ENCODE measurements at places on chromosomes 16 and 17. TPM values are rescaled to one million over a fixed set of nuclear protein-coding genes. Genes with fewer than 3 reads are reported as not detected.
A peak's percentile ranks its signal among the peaks of the same experiment; 100 is the strongest.

DNA sequence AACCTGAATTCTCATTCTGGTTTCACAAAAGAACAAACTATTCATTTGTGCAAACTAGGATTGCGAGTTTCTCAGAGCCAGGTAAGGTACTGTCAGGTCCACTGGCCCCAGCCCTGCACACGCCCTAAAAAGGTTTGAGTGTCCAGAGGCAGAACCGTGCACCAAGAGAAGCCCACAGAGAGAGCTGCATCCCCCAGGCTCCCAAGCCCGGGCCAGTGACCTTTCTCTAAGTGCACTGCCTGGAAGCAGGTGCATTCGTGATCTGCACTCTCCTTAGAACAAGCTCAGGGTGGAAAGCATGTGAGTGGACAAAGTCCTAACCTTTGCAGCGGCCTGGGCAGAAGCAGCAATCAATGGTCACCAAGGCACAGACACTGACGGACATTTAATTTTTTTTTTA lies 26.8 kb downstream of the MEAK7 start:
- no peaks in the 10 kb centered on the region for H3K4me1 ChIP-seq
- no peak overlapping the region for H3K4me3 ChIP-seq
- no peak overlapping the region for H3K27ac ChIP-seq
- no peak for DNase-seq

Gene FBXW10
- total RNA-seq = not detected

- H3K36me3 ChIP-seq = peaks cover 8% of the 10 kb centered on the region
- no peaks in the 10 kb centered on the region for H3K4me1 ChIP-seq
- no peaks in the 10 kb centered on the region for H3K27me3 ChIP-seq
- no peak overlapping the region for H3K27ac ChIP-seq
Measured at GRCh38 chr17:9456330-9456729, 119.3 kb downstream of the STX8 start.

GRCh38 chr16:58507195-58507962 lies 7.4 kb downstream of the NDRG4 start:
- no peak for DNase-seq
- H3K27ac ChIP-seq = no peak overlapping the region
- H3K4me3 ChIP-seq = no peak overlapping the region

- H3K27ac ChIP-seq = peak overlapping the region; percentile 82
- no peak for DNase-seq
- H3K4me3 ChIP-seq = no peak overlapping the region
- peaks cover 2% of the 10 kb centered on the region for H3K4me1 ChIP-seq
Measured at GRCh38 chr16:19687279-19687678, 30.7 kb downstream of the KNOP1 start.

- no peaks in the 10 kb centered on the region for H3K36me3 ChIP-seq
- no peaks in the 10 kb centered on the region for H3K27me3 ChIP-seq
- H3K4me1 ChIP-seq = peaks cover 17% of the 10 kb centered on the region
- no peak overlapping the region for H3K27ac ChIP-seq
Measured at GRCh38 chr16:55144651-55145050, 179.4 kb upstream of the IRX6 start.

Gene CDH1
- 265 TPM for total RNA-seq

GRCh38 chr17:57599271-57600045 lies 145.6 kb downstream of the CCDC182 start:
- no peaks in the 10 kb centered on the region for H3K27me3 ChIP-seq
- no peak overlapping the region for H3K27ac ChIP-seq
- 0 out of 2 replicates have a peak, but pooled peaks cover 3% of the 10 kb centered on the region for H3K36me3 ChIP-seq
- H3K4me1 ChIP-seq = peaks cover 14% of the 10 kb centered on the region

- peaks cover 4% of the 10 kb centered on the region for H3K36me3 ChIP-seq
- no peak overlapping the region for H3K4me3 ChIP-seq
- H3K27me3 ChIP-seq = no peaks in the 10 kb centered on the region
- H3K27ac ChIP-seq = no peak overlapping the region
Measured at GRCh38 chr16:1357906-1358566, 6.3 kb downstream of the GNPTG start.

- H3K4me3 ChIP-seq = no peak overlapping the region
- no peak overlapping the region for H3K27ac ChIP-seq
- H3K36me3 ChIP-seq = no peaks in the 10 kb centered on the region
- H3K27me3 ChIP-seq = no peaks in the 10 kb centered on the region
Measured at GRCh38 chr17:9209347-9209746, 188.0 kb downstream of the NTN1 start.

- peaks cover 32% of the 10 kb centered on the region for H3K27me3 ChIP-seq
- no peak for DNase-seq
- H3K4me3 ChIP-seq = no peak overlapping the region
Measured at GRCh38 chr16:83579436-83579835, 228.3 kb upstream of the HSBP1 start.

- DNase-seq = peak; percentile 47
- H3K4me3 ChIP-seq = peak overlapping the region; percentile 53
- H3K27ac ChIP-seq = no peak overlapping the region
- peaks cover 98% of the 10 kb centered on the region for H3K27me3 ChIP-seq
- H3K36me3 ChIP-seq = no peaks in the 10 kb centered on the region
Measured at GRCh38 chr17:61402978-61403800, 3.5 kb downstream of the TBX2 start.

Gene ZPBP2
- not detected for total RNA-seq

- H3K4me3 ChIP-seq = no peak overlapping the region
- H3K27me3 ChIP-seq = no peaks in the 10 kb centered on the region
- peak; percentile 93 for DNase-seq
- no peaks in the 10 kb centered on the region for H3K36me3 ChIP-seq
Measured at GRCh38 chr16:11396241-11397048, 51.2 kb downstream of the RMI2 start.

- H3K4me3 ChIP-seq = no peak overlapping the region
- H3K4me1 ChIP-seq = peaks cover 7% of the 10 kb centered on the region
- H3K36me3 ChIP-seq = no peaks in the 10 kb centered on the region
- H3K27ac ChIP-seq = no peak overlapping the region
Measured at GRCh38 chr16:57501492-57501891, 15.2 kb upstream of the DOK4 start.

GRCh38 chr16:71700831-71701230 lies 23.7 kb downstream of the PHLPP2 start:
- no peaks in the 10 kb centered on the region for H3K27me3 ChIP-seq
- peaks cover 15% of the 10 kb centered on the region for H3K4me1 ChIP-seq
- H3K27ac ChIP-seq = no peak overlapping the region
- H3K4me3 ChIP-seq = no peak overlapping the region

Gene SLC5A2
- 1.1 TPM for total RNA-seq

- no peak for DNase-seq
- no peak overlapping the region for H3K4me3 ChIP-seq
- peaks cover 10% of the 10 kb centered on the region for H3K4me1 ChIP-seq
- H3K36me3 ChIP-seq = peaks cover 28% of the 10 kb centered on the region
Measured at GRCh38 chr17:795276-795675, 13.1 kb downstream of the MRM3 start.

GRCh38 chr16:35194681-35195080 lies 1735.3 kb downstream of the TP53TG3F start:
- H3K36me3 ChIP-seq = peaks cover 68% of the 10 kb centered on the region
- no peak overlapping the region for H3K4me3 ChIP-seq
- no peak for DNase-seq

DNA sequence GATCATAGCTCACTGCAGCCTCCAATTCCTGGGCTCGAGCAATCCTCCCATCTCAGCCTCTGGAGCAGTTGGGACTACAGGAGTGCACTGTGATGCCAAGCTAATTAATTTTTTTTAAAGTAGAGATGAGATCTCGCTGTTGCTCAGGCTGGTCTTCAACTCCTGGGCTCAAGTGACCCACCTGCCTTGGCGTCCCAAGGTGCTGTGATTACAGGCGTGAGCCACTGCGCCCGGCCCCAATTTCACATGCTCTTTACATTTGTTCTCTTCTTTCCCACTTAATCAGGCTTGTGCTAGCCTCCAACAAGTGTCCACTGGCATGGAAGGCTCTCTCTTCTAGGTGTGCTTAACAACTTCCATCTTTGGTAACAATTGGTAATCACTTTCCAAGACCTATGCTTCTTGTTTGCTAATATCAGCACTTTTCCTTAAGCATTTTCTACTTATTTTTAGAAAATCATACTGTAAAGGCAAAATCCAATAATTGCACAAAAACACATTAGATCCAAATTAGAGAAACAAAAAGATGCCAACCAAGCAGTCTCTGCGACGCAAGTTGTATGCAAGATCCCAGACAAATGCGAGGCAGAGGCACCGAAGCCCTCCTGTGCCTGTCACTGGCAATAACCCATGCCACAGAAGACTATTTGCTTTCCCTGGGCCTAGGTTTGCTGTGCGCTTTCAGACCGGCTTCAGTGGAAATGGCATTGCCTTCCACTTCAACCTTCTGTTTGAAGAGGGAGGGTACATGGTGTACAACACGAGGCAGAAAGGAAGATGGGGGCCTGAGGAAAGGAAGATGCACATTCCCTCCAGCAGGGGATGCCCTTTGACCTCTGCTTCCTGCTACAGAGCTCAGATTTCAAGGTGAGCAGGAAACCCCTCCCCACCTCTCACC lies 52.6 kb downstream of the NOS2 start:
- H3K4me3 ChIP-seq = no peak overlapping the region
- peak; percentile 78 for DNase-seq
- H3K27me3 ChIP-seq = no peaks in the 10 kb centered on the region
- peaks cover 4% of the 10 kb centered on the region for H3K4me1 ChIP-seq

Gene PRSS33
- 0.44 TPM for total RNA-seq

DNA sequence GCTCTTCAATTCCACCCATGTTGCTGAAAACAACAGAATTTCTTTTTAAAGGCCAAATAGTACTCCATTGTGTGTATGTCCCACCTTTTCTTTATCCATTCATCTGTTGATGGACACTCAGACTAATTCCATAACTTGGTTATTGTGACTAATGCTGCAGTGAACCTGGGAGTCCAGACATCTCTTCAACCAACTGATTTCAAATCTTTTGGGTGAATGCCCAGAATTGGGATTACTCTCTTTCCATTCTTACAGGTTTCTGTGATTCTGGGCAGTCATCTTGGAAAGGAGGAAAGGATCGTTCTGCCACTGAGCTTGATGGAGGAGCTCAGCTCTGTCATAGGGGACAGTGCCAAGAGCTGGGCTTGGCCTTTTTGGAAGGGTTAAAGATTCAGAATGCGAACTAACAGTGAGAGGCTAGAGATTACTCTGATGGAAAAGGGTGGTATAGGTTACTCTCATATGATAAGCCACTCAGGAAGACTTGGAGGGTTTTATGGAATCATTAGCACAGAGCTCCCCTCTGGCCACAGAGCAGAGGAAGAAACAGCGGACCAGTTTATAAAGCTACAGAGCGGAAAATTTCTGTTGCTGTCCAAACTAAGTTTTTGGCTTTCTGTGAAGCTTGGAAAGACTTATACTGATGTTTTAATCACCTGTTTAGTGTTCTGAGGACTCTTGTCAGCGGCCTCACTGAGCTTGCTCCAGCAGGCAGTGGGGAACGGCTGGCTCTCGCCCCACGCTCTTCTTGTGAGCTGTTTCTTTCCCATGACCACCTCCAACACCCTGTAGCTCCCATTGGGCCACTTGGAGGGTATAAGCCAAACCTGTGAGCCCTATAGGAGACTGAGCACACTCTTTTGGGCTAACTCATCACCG lies 48.3 kb downstream of the HIC1 start:
- DNase-seq = no peak
- no peaks in the 10 kb centered on the region for H3K36me3 ChIP-seq
- no peaks in the 10 kb centered on the region for H3K27me3 ChIP-seq
- H3K4me3 ChIP-seq = no peak overlapping the region
- peaks cover 8% of the 10 kb centered on the region for H3K4me1 ChIP-seq

- H3K4me3 ChIP-seq = no peak overlapping the region
- H3K4me1 ChIP-seq = peaks cover 20% of the 10 kb centered on the region
- no peaks in the 10 kb centered on the region for H3K36me3 ChIP-seq
- H3K27me3 ChIP-seq = no peaks in the 10 kb centered on the region
- DNase-seq = no peak
Measured at GRCh38 chr17:62717889-62718288, 90.2 kb downstream of the MARCHF10 start.

Gene HOXB6
- 0.11 TPM for total RNA-seq

GRCh38 chr17:37490638-37491614 lies 1.2 kb downstream of the DUSP14 start:
- DNase-seq = peak; percentile 41
- peak overlapping the region; percentile 93 for H3K4me3 ChIP-seq
- peak overlapping the region; percentile 90 for H3K27ac ChIP-seq

DNA sequence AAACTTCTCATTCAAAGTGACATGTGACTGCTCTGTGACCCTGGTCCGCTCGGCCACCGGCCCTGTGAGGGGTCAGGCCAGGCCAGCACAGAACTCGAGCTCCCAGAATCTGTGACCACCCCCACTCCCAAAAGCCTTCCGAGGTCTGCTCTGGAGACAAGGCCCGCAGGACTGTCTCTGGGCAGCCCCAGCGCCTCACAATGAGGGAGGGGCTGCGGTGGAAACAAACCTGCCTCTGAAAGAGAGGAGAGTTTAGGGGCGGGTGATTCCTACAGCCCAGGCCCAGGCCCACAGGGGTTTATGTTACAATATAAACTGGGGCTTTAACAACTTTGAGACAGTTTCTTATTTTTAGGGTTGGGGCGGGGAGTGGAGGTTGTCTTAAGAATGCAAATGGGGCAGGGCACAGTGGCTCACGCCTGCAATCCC lies 19.9 kb downstream of the IGFBP4 start:
- H3K4me1 ChIP-seq = peaks cover 69% of the 10 kb centered on the region
- H3K27me3 ChIP-seq = peaks cover 3% of the 10 kb centered on the region
- no peak overlapping the region for H3K4me3 ChIP-seq
- H3K27ac ChIP-seq = peak overlapping the region; percentile 65
- H3K36me3 ChIP-seq = no peaks in the 10 kb centered on the region

- no peak for DNase-seq
Measured at GRCh38 chr17:71423871-71424546, 696.8 kb upstream of the SOX9 start.

DNA sequence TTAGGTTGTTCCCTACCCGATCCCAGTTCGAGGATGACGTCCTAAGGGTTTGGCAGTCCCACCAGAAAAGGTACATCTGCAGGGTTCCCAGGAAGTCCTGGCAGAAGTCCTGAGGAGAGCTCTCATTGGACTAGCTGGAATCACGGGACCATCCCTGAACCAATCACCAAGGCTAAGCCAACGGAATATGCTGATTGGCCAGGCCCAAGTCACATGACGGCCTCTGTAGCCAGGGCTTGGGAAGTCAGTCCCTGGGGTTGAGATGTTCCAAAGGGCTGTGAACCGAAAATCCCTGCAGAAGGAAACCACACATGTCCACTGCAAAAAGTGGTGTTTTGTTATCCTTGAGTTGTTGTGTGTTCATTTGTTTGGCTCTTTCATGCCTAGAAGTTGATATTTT lies 68.2 kb upstream of the ZNF423 start:
- H3K27ac ChIP-seq = no peak overlapping the region

GRCh38 chr17:29109477-29110371 lies 66.8 kb downstream of the PIPOX start:
- H3K4me3 ChIP-seq = no peak overlapping the region
- peaks cover 20% of the 10 kb centered on the region for H3K36me3 ChIP-seq
- no peaks in the 10 kb centered on the region for H3K27me3 ChIP-seq
- peak overlapping the region; percentile 71 for H3K27ac ChIP-seq
- peak; percentile 33 for DNase-seq
- H3K4me1 ChIP-seq = peaks cover 19% of the 10 kb centered on the region

DNA sequence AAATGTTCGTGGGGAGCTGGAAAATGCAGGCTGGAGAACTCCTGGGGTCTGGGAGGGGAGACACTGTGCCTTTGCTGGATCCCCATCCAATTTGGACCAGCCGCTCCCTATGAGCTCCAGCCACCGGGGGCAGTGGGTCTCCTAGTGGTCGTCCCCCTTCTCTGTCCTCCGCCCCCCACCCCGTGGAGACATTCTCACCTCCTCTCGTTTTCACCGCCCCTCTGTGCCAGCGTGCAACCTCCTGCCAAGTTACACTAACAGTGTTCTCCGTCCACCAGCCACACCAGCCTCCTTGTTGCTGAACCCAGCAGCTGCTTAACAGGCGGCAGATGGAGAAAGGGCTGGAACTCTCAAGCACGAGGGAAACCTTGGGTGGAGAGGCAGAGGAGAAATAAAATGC lies 67.4 kb upstream of the SOX9 start:
- no peaks in the 10 kb centered on the region for H3K36me3 ChIP-seq
- no peaks in the 10 kb centered on the region for H3K27me3 ChIP-seq
- DNase-seq = peak; percentile 45
- H3K4me1 ChIP-seq = peaks cover 24% of the 10 kb centered on the region
- H3K27ac ChIP-seq = no peak overlapping the region
- H3K4me3 ChIP-seq = no peak overlapping the region
